ENCODE measurements at places on chromosomes 7 and 10.

- DNase-seq: no peak
Observed at GRCh38 chr7:90698616-90699015, 102.5 kb downstream of the CDK14 start.

- no peak for DNase-seq
Observed at GRCh38 chr7:83970081-83970480, 224.5 kb downstream of the SEMA3A start.

GRCh38 chr7:155531681-155532080, 14.7 kb downstream of the CNPY1 start:
- no peak for DNase-seq

DNA sequence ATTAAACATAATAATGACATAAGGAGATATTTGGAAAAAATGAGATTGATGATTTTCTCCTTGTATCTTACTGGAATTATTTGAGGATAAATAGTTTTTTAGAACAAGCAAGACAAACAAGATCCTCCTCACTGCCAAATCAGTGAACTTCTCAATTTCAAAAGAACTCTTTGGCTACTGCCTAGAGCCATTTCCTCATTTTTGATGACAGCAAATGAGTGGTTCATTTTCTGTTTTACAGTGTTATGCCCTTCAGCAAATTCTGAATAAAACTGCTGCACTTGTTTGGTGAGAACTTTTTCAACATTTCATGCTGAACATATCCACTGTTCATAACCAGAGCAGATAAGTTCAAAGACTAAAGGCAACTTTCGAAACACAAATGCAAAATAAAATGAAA, 42.5 kb upstream of the AHR start:
- no peak for DNase-seq

- DNase-seq: no peak
Observed at GRCh38 chr10:110422548-110422947, 75.2 kb upstream of the DUSP5 start.

- DNase-seq: no peak
Observed at GRCh38 chr7:80288175-80289122, 153.8 kb downstream of the GNAI1 start.

DNA sequence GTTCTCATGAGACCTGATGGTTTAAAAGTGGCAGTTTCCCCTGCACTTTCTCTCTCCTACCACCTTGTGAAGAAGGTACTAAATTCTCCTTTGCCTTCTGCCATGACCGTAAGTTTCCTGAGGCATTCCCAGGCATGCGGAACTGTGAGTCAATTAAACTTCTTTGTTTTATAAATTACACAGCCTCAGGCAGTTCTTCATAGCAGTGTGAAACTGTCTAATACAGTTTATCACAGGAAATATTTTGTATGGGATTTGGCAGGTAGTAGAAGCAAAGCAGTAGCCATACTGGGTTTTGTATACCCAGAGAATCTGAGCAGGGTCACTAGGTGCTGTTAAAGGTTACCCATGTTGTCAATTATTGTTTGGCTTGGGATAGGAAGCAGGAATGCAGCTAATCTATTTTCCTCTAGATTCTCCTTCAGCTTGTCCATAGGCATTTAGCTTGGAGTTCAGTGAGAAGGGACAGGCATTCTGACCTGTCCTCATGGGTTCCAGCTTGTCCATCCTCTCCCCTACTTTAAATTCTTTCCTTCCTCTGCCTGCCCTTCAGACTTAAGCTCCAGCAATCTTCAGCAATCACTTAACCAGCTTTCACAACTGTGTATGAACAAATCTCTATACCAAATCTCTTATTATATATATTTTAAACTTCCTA, 186.7 kb downstream of the PCLO start:
- DNase-seq: no peak

DNA sequence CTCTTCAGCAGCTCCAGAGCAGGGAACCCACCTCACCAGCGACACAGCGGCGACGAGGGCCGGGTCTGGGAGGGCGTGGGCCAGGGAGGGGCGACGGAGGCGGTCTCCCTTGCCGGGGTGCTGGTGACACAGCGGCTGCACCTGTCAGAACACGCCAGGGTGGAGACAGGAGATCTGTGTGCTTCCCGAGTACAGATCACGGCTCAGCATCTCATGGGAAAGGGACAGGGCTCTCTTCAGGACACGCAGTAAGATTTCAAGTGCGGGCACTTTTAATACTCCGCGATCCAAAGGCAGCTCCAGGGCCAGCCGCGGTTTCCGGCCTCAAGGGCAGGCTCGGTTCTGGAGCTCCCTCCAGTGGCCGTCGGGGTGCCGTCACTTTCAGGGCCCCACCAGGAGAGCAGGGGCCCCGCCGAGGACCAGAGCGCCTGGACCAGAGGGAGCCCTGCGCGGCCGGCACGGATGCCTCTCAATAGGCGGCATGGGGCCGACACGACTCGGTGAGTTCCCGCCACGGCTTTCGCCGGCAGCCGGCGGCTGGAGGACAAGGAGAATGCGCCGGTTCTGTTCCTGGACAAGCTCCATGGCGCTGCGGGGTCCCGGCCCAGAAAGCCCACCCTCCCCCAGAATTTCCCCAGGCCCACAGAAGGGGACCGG, 21.4 kb downstream of the GPR146 start:
- DNase-seq: no peak

DNA sequence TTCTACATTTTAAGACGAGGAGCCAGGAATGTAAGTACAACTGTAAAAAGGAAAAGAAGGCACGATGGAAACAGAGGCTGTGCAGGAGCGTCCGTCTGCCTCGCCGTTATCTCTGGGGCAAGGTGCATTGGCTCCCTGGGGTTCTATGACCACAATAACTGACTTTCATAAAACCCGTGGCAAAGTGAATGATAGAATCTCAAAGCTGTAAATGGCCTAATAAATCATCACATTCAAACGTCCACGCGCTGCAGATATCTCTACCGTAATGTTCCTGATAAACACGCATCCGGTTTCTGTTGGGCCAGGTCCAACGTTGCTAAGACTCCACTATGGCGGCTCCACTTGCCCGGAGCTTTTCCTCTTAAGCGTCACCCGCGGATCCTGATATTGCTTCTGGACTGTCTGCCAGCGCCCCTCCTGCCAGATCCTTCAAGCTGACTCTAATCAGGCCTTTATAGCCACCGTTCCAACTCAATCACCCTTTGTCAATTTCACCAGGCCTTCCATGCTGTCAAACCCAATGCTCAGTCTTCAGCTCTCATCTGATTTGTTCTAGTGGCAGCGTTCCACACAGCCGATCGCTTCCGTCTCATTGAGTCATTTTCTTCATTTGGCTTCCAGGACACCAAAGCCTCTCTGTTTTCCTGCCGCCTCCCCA, 265.6 kb upstream of the FOXK1 start:
- no peak for DNase-seq

- no peak for DNase-seq
Observed at GRCh38 chr7:47326220-47326619, 255.7 kb downstream of the TNS3 start.

DNA sequence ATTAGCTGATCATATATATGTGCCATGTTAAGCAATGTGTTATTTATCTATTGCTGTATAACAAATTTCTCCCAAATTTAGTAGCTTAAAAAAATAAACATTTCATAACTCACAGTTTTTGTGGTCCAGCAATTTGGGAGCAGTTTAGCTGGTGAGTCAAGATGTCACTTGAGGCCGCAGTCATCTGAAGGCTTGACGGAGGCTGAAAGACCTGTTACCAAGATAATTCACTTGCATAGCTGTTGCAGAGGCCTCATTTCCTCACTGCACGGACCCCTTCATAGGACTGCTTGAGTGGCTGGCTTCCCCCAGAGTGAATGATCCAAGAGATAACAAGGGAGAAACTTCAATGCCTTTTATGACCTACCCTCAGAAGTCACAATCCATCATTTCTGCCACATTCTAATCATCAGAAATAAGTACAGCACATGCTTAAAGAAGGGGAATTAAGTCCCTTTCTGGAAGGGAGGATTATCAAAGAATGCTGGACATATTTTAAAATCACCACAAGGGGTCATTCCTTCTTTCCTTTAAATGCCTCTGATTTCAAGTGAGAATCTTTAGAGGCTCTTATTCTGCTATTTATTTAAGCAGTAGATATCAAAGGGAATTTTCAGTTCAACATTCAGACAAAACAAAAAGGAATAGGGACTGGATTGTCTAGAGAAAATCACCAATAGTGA, 10.5 kb upstream of the SRPK2 start:
- no peak for DNase-seq

- DNase-seq: no peak
Observed at GRCh38 chr10:47195274-47195885, 104.6 kb upstream of the GDF10 start.

- no peak for DNase-seq
Observed at GRCh38 chr10:86976362-86977056, 8.2 kb downstream of the ADIRF start.

DNA sequence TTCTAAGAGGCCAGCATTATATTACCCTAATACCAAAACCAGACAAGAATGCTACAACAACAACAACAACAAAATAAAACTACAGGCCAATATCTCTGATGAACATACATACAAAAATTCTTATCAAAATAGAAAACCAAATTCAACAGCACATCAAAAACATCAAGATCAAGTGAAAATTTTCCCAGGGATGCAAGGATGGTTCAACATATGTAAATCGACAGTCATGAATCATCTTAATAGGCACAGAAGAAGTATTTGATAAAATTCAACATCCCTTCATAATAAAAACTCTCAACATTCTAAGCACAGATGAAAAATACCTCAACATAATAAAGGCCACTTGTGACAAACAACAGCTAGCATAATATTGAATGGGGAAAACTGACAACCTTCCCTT, 75.3 kb downstream of the JMJD1C start:
- no peak for DNase-seq

GRCh38 chr10:22598478-22598877, 115.9 kb downstream of the PIP4K2A start:
- no peak for DNase-seq

DNA sequence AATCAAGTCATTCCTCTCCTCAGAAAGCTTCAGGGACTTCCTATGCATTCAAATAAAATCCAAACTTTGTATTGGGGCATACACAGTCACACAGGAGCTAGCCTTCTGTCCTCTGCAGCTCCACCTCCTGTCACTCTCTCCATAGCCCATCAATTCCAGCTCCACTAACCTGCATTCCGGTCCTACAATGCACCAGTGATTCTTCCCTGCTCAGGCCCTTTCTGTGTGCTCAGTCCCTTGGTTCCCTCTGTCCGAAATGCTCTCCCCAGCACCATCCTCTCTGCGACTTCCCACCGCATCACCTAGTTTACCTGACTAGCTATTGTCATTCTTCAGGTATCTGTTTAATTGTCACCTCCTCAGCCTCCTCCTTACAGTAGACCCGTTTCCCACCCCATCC, 26.4 kb upstream of the YAE1 start:
- no peak for DNase-seq

DNA sequence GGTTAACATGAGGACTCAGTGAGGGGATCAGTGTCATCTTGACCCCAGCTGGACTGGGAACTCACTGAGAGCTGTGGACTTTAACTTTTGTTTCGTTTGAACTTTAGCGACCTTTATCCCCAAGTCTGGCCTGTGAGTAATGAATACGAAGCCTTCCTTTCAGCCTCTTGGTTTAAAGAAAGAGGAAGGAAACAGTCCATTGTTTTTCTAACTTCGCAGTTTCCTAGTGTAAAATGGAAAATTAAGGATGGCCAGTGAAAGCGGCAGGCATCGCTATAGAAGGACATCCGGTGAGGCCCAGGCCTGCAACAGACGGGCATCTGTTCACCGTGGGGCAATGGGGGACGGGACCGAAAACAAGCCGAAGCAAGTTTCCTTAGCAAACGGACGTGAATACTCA, 44.1 kb upstream of the ADO start:
- DNase-seq: no peak

DNA sequence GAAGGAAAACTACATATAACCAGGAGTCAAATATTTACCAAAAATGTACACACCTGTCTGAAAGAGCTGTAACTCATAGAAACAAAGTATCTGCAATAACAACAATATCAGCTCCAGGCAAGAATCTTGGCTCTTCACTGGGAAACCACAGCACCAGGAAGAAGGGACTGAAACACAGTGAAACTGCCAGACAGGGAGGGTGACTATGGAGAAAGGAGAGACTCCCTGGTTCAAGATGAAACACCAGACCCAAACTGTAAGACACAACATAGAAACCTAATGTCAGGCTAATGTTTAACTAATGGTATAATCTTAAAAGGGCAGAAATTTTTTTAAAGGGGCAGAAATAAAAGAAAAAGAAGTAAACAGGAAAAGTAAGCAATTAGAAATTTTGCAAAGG, 11.5 kb upstream of the TAS2R39 start:
- DNase-seq: no peak

DNA sequence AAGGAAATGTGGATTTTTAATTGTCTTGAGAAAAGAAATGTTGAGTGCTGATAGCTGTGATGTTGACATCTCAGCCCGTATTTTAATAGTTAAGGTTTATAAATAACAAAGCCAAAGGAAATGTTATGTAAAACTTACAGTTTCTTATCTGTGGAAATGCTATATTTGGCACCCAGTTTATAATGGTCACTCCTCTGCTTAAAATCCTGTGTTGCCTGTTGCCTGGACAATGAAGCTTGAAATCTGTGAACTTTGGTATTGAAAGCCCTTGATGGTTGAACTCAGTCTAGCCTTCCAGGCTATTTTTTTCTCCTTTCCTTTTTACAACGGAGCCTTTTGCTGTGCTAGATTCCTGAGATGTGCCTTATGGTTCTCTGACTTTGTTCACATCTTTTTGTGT, 46.5 kb downstream of the MCU start:
- DNase-seq: no peak

GRCh38 chr10:69047111-69047832, 40.6 kb upstream of the SRGN start:
- DNase-seq: no peak

GRCh38 chr10:21740989-21741388, 207.0 kb downstream of the MLLT10 start:
- DNase-seq: no peak

- no peak for DNase-seq
Observed at GRCh38 chr10:49324711-49325110, 25.7 kb downstream of the C10orf71 start.

DNA sequence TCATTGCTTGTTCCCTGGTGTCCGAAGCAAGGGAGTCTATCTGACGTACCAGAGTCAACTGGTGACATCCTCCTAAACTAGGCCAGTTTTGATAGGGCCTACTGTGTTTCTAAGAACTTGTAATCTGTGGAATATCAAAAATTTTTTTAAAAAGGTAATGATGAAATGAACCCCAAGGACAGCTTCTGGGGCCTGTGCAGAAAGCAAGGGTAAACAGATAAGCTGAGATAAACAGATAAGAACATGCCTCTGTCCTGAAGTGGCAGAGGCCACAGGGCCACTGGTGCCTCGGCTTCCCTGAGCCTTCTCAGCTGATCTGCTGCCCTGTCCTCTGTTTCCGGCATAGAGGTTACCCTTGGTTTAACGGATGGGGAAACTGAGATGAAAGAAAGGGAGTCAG, 8.8 kb downstream of the GRK5 start:
- DNase-seq: no peak

DNA sequence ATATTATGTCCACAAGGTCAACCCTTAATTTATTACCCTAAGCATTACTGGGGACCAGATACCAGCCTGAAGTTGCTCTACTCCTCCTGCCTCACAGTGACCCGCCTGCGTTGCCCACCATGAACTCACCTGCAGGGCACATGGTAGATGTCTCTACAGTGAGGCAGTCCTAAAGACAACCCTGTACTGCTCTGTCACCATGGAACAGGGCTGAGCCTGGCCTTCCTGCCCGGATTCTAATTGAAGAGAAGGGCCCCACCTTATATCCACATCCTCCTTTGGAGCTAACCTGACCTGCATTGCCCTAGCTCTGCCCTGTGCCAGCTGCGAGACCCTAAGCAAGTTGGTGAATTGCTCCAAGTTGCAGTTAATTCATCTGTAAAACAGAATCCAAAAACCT, 4.1 kb downstream of the SH3PXD2A start:
- DNase-seq: no peak

All from NCI-H2081 treated with DMSO at 0.1 percent for 48 hours (cell line).